Stimulated activated CD4-positive, alpha-beta T cell treated with anti-CD3 and anti-CD28 coated beads, Interleukin-12 subunit alpha, Interleukin-12 subunit beta, amount 100 ng/mL, for 24 hours (primary cell): ENCODE measurements at places on chromosomes 2 and 18.

DNA sequence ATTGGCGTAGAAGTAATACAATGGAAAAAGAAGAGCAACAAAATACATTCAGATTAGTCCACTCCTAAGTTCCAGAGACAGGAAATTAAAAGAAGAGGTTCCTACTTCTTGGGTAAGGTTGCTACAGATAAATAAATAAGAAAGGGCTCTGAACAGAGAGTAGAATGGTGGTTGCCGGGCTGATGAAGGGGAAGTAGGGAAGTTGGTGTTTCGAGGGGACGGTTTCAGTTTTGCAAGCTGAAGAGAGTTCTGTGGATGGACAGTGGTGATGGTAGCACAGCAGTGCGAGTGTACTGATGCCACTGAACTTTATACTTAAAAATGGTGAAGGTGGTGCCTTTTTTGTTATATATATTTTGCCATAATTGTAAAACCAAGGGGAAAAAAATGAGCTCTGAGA lies 48.2 kb downstream of the CABYR start:
- DNase-seq = no peak

DNA sequence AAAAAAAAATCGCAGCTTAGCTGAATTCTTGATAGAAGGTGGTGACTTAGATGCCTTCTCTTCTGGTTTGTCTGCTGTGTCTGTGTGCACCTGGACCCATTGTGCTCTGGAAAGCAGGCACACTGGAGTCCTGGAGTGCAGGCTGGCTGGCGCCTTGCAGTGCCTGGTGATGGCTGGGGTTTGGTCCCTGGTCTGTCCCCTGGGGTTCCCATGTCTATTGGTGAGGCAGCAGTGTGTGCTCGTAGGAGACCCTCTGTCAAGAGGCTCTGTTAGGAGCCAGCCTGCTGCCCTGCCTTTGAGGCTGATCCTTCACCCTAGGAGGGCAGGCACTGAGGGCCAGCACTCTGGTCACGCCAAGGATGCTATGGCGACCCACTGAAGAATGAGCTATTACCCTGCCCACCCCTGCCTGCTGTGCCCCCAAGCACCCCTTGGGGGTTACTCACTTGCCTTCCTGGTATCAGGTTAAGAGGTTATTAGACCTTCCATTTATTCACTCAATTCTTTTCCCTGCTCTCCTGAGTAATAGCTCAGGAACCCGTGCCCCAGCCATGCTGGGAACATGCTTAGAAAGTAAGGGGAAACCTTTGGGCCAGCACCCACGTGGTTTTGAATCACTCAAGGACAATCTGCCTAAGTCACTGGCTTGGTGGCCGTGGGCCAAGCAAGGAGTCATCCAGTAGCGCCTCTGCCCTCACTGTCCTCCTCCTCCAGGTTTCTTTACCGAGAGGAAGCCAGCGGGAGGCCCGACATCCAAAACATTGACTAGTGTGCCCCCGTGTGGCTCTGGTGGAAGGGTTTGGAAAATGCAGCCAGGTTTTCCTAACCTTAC lies 284.5 kb downstream of the PRKCE start:
- DNase-seq = no peak

DNA sequence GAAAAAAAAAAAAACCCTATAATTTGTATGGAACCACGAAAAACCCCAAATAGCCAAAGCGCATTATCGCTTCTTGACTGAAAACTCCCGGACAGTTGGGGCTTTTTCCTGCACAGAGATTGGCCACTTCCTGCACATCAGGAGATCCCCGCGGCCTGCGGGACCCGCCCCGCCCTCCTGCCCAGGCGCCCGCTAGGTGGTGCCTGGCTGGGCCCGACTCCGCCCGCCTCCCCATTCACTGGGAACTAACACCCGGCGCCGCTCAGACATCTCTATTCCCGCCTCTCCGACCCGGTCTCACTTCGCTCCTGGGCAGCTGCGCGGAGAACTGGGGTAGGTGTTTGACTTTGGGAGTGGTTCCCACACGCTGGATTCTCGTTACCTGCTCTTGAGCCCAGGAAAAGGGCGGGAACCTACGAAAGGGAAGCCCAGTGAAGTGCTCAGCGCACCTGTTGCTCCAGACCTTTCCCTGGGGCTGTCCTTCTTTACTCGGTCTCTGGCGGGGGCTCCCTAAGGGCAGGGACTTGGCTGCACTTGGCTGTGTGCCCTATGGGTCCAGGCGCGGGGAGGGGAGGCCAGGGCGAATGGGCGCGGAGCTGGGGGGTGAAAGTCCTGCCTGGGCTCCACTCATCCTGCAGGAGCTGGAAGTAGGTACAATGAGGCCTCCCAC lies at the start of gene HMSD:
Gene HMSD (plus strand): TSS at position 234 of the 670 bp plus-strand sequence. CDS start 4,155 bp downstream, outside the sequence.
- peak; percentile 26 for DNase-seq

GRCh38 chr2:53422979-53423378 lies 344.6 kb upstream of the CHAC2 start:
- no peak for DNase-seq

- DNase-seq = no peak
Measured at GRCh38 chr2:74755386-74755785, 78.5 kb upstream of the HK2 start.

DNA sequence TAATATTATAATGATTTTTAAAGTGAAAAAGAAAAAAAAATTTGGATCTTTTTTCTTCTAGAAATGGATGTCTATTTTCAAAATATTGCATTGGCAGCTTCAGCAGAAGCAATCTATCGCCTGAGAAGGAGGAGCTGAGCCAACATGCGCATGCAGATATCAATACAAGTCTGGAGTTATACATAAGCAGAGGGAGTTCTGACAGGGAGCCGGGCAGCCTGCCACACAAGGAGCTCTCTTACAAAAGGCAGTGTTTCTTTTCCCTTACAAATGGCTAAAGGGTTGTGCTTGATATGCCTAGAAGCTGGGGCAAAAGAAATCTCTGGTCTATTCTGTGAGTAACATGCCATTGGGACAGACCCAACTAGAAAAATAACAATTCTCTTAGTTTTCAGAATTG lies 291.9 kb upstream of the TRIB2 start:
- no peak for DNase-seq

- DNase-seq = no peak
Measured at GRCh38 chr2:135585586-135585985, 54.3 kb downstream of the R3HDM1 start.

- DNase-seq = peak; percentile 46
Measured at GRCh38 chr2:241309684-241310117, 5.8 kb downstream of the HDLBP start.

- no peak for DNase-seq
Measured at GRCh38 chr18:63131106-63131958, 188.2 kb downstream of the BCL2 start.

DNA sequence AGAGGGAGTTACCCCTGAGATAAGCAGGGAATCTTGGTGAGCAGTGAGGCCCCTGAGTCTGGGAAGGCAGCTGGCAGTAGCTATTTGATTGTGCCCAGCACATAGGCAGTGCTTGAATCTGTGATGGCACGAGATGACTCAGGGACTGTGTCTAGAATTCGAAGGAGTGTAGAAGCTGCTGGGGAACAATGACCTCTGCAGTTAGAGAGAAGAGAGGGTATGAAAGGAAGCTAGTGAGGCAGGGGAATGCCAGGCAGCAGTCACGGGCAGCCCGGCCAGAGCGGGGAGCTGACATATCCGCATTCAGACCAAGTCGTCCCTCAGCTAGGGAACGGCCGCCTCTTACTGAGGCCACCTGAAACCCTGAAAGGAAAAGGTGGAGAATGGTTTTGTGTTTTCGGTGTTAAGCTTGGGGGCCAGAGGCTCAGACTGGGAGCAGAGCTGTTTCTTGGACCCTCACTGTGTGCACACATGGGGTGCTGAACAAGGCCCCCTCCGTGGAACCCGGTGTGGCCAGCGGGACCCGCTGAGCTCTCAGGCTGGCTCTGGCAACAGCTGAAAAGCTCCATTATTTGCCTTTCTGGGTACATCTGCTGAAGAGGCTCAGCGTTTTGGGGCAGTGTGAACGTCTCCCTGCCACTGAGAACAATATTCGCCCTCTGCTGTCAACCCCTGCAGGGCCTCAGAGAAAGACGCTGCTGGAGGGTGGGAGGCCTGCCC lies 32.9 kb downstream of the ARHGEF4 start:
- no peak for DNase-seq

GRCh38 chr2:70080610-70081200 lies 6.6 kb upstream of the PCBP1 start:
- no peak for DNase-seq

GRCh38 chr2:239355724-239356123 lies 45.1 kb downstream of the HDAC4 start:
- no peak for DNase-seq

DNA sequence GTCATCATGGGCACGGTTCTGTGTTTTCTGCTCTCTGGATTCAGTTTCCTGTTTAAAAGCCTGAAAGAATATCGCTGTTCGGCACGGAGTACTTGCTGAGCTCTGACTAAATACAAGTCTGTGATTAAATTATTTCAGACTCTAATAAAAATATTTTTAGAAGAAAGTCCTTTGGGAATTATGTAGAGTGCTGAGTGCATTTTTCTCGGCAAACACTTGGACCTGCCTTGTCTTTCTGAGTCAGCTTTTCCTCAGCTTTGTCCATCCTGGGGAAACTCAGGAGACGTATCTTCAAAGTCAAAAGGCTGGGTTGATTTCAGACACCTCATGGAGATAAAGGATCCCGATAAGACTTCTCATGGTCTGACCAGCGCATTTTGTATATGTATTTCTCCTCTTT lies 45.9 kb downstream of the IL1R2 start:
- no peak for DNase-seq

GRCh38 chr2:60531701-60532133 lies 21.7 kb downstream of the BCL11A start:
- no peak for DNase-seq

- no peak for DNase-seq
Measured at GRCh38 chr18:61285777-61286176, 47.5 kb upstream of the CDH20 start.

- no peak for DNase-seq
Measured at GRCh38 chr18:28831908-28832307, 655.0 kb upstream of the CDH2 start.

GRCh38 chr2:233655043-233655442 lies 16.7 kb upstream of the UGT1A9 start:
- DNase-seq = no peak

DNA sequence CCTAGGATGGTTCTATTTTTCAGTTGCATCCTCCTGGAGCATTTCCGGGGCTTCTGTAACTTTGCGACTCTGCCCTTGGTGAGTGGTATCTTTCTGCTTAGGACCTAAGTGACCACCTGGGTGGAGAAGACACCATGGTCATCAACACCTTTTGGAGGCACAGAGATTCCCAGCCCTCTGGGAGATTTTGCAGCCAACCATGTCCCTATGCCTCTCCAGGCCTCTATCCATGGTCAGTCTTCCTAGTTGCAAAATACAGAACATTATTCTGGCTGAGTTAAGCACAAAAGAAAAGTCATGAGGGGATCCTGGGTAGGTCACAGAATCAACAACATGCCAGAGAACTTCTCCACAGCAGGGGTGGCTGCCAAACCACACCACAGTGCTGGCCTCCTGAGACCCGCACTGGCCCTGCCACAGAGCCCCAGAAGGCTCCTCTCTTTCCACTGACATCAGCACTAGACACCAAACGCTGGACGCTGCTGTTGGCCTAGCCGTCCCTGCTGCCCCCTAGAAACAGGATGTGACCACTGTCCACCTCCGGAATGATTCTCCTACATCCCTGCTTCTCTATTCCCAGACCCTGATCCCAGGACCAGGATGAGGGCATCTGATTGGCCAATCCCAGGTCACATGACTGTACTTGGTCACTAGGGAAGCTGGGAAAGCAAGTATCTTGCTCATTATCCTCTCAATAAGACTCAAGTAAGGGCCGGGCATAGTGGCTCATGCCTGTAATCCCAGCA lies 47.7 kb downstream of the SMAD7 start:
- no peak for DNase-seq

DNA sequence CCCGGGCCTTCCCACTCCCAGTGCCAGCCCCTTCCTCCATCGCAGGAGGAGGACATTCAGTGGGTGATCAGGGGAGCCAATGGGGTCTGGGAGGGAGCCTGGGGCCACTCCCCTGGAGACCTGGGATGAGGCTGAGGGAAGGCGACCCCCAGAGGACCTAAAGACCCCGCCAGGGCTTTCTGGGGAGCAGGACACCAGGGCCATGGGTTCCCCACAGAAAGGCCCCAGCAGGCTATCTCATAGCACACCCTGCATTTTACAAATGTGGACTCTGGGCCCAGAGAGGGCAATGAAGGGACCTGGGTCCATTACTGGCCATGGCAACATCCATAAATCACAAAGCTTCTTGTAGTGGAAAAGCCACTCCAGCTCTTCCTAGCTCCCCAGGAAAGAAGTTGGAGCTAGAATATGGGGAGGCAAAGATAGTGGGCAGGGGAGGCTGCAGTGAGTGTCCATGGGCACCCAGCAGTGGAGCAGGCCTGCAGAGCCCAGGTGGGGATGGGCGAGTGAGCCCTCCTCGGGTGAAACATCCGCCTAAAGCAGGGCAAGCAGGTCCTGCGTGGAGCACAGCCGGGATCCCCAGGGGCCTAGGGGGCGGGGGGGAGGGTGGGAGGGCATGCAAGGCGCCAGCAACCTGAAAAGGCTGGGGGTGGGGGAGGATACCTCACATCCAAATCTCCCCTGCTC lies 13.8 kb downstream of the CYP26B1 start:
- DNase-seq = no peak

GRCh38 chr2:206993964-206994363 lies 54.6 kb downstream of the CPO start:
- no peak for DNase-seq

DNA sequence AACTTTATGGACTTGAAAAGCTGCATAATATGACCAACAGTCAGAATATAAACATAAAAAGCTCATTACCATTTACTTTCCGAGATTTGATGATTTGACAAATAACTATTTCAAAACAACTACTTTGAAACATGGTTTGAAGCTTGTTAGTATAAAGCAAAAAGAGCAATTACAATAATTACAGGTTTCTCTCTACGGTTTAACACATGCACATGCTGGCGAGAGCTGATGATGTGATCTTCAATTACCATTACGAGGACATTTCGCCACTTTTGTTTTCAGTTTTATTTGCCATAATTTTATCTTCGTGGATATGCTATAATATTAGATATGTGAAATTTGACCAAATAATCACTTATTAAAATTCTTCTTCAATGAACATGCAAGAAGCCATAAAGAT lies 270.1 kb downstream of the TCF4 start:
- no peak for DNase-seq

DNA sequence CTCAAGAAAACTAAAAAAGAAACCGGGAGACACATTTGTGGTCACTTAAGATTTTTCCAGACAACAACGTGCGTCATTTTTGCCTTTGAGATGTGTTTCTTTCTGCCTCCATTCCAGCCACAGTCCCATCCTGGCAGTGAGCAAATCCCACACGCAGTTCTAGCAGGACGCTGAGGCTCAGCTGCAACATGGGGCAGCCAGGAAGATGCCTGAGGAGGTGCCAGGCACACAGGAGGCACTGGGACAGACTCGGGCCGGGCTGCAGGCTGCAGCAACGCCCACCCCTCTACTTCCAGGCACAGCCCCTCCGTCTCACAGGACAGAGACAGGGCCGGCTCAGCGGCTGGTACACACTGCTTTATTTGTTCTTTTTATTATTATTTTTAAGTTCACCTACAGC lies 13.1 kb downstream of the KLF11 start:
- no peak for DNase-seq
